ENCODE measurements at places on chromosomes 7 and 10.

- DNase-seq = no peak
Measured at GRCh38 chr7:158395780-158396278, 191.8 kb downstream of the PTPRN2 start.

- DNase-seq = no peak
Measured at GRCh38 chr10:114228156-114228555, 10.9 kb upstream of the VWA2 start.

DNA sequence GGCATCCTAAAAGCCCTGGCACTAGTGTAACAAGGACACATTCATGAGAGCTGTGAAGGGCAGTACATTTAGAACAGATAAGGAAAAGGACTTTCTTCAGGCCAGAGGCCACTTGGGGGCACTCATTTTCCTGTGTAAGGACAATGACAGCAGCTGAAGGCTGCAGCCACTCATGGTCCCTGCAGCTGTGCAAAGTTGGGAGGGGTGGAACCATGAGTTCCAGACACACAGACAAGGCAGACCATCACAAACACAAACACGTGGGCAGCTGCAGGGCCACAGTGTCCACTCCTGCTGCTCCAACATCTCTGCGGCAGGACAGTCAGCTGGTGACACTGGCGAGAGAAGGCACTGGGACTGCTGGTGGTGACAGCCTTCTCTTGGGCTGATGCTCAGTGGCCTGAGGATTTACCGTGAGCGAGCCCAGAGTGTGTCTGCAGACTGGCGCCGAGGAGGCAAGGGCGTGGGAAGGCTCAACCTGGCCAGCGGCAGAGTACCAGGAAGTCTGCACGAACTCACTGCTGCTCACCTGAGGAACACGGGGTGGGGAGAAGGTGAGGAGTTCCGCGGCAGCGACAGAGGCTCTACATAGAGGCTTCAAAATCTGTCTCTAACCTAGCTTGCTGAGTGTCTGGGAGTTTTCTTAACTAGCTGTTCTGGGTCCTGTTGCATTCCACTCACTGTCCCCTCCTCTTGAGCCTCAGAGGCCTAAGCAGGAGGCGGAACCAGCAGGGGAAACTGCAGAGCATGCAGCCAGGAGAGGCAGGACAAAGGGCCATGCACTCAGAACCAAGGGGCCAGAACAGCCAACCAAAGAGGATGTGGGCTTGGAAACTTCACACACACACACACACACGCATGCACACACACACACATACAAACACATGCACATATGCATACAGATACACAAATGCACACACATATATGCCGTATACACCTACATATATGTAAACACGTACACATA is 76.5 kb upstream of the DDC start:
- DNase-seq = no peak

- no peak for DNase-seq
Measured at GRCh38 chr7:75966190-75966961, 28.0 kb downstream of the TMEM120A start.

DNA sequence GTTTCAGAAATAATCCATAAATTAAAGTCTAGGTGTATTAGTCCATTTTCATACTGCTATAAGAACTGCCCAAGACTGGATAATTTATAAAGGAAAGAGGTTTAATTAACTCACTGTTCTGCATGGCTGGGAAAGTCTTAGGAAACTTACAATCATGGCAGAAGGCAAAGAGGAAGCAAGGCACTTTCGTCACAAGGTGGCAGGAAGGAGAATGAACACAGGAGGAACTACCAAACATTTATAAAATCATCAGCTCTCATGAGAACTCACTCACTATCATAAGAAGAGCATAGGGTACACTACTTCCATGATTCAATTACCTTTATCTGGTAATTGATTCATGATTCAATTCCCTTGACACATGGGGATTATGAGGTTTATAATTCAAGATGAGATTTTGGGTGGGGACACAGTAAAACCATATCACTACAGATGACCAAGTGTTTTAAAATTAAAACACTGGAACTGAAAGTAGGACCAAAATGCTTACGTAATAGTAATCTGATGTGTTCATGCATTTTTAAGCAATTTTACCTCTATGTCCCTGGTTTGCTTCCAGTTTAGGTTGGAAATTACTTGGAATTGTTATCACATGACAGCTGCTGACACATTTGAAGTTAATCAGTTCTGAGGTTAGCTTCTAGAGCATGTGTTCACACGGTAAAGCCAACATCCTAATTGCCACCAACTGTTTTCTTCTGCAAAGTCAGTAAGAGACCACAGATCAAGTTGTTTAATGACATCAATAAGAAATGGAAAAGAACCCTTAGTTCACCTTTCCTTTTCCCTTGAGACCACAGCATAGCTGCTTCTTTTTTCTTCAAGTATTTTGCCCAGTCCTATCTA is 48.4 kb upstream of the SEMA3C start:
- DNase-seq = no peak

GRCh38 chr7:27922907-27923641 is 183.1 kb downstream of the TAX1BP1 start:
- no peak for DNase-seq

GRCh38 chr7:913736-914520 is 37.6 kb downstream of the GET4 start:
- no peak for DNase-seq

GRCh38 chr7:24812305-24812945 is 55.2 kb upstream of the GSDME start:
- DNase-seq = peak; percentile 38

DNA sequence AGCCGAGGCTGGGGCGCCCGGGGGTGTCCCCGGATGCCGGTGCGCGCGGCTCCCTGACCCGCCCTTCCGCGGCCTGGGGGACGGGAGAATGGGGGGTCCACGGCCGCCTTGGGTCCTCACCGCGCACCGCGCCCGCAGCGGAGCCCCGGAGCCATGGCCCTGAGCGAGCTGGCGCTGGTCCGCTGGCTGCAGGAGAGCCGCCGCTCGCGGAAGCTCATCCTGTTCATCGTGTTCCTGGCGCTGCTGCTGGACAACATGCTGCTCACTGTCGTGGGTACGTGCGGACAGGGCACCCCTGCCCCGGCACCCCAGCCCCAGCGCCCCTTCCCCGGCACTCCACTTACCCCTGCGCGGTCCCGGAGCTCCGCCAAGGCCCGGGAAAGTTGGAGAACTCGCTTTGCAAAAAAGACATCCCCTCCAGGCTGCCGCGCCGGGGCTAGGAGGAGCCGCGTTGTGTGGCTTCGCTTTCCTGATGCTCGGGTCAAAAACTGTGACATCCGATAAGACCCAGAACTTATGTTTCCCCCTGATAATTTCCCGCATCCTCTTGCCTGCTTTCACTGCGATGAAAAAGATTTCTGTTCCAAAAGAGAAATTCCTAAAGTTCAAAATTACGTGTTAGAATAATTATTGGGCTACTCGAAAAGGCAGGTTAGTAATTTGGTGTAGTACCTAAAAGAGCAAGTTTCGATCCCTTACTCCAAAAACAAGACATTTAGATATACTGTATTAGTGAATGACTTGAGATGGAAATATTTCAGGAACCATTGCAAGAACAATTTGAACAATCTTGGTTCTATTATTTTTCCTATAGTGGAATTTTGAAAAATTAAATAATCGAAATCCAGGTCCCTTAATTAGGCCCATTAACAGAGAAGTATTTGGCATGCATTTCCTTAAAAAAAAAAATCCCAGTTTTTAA is 888 bp downstream of the SLC18A2 start:
- no peak for DNase-seq

DNA sequence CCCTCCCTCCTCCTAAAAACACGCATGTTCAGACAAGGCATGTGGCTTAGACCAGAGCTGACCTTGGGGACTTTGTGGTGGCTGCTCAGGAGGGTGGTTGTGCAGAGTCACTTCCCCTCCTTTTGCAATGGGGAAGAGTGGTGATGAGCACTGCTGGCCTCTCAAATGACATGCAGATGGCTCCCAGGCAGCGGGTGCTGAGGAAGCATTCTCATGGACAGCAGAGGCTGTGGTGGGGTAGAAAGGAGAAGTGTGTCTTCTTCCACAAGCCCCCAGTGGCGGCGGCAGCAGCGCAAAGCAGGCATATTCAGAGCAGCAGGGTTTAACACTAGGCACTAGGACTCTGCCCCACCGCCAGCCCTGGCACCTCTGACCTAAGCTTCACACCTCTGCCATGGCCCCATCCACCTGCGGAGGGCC is 105.9 kb upstream of the ANLN start:
- DNase-seq = no peak

- no peak for DNase-seq
Measured at GRCh38 chr7:139124084-139124914, 14.8 kb upstream of the ZC3HAV1 start.

- no peak for DNase-seq
Measured at GRCh38 chr7:139768249-139768824, 9.5 kb downstream of the HIPK2 start.

GRCh38 chr10:98659951-98660350 is 213.2 kb upstream of the HPS1 start:
- DNase-seq = no peak

- peak; percentile 42 for DNase-seq
Measured at GRCh38 chr7:130486114-130486953, 5.6 kb upstream of the MEST start.

DNA sequence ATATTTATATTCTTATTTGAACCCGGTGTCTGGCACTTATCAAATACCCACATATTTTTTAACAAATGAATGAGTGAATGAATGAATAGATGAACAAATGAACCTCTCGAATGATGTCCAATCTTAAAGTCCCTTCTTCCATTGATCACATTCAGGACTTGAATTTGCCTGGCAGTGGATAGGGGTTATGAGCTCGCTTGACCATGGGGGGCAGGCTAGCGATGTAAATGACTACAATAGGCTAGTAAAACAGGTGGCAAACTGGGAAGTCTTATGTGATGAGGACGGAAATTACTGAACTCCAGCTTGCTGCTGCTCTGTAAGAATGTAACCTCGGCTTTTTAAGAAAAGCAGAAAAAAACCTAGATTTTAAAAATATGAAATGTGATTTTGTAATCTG is 247.7 kb upstream of the DKK1 start:
- DNase-seq = no peak

GRCh38 chr7:151673216-151673615 is 153.5 kb upstream of the RHEB start:
- DNase-seq = no peak

DNA sequence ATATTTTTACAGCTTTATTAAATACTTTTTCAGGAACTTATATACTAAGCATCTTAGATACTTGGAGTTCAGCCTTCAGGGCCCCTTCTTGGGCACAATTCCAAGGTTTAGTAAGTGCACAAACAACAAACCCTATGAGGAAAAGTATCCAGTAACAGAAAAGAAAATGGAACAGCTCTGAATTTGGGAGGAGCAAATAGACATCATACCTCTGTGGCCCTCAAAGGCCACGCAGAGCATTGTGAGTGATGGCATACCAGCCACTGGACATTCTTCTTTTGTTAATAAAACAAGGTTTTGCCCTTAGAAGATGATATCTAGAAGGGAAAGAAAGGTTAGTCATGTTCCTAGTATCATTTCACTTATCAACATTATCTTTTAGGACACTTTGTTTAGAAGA is 46.0 kb downstream of the ST7 start:
- DNase-seq = no peak

Data from effector CD8-positive, alpha-beta T cell (primary cell).